Tibial nerve (tissue), 4 donors: ENCODE measurements at places on chromosomes 12 and 14.

DNA sequence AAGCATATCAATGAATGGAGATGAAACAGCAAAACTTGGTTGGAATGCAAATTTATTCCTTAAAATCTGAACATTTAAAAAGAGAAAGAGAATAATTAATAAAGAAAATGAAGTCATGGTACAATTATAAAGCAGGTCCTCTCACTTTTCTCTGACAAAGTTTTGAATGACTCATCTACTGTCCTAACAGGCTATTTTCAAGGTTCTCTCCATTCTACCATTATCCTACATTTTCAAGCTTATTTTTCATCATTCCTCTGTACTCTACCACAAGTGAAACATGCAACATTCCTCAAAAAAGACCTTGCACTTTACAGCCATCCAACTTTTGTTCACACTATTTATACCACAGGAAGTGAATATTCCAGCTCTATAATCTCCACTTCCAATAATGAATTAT is 36.9 kb upstream of the AP4S1 start:
- no peak for DNase-seq

DNA sequence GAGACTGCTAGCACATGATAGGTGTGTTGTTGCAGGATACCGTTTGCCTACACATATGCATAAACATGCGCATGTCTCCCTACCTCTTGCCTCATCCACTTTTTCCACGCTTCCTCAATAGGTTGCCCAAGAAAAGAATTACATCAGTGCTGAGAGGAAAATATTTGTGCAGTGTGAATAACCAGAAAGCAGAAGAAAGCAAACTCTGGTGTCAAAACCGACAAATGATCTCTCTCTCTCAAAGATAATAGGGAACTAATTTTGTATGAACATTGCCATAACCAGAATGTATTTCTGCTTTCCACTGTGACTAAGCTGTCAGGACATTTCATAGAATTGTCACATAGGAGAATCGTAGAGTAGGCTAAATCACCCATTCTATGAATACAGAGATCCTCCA is 1.3 kb downstream of the CLEC7A start:
- DNase-seq, result peak; percentile 53

GRCh38 chr12:69428351-69429073 is 41.7 kb upstream of the FRS2 start:
- DNase-seq, result no peak

DNA sequence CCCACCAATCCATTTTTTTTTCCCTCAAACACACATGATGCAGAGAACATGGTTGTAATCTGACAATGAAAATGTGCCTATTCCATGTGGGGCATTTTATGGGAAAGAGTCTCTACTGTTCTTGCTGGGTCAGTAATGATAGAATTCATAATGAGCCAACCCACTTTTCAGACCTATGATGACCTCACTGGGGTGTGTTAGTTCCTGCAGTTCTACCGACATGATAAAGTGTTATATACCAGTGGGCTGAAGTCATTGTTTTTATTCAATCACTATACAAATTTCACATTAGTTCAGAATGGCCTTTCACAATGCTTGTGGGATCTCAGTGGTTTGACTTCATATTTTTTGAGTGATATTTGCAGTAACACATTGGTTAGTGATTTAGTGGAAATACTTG is 47.5 kb downstream of the PPFIBP1 start:
- no peak for DNase-seq

DNA sequence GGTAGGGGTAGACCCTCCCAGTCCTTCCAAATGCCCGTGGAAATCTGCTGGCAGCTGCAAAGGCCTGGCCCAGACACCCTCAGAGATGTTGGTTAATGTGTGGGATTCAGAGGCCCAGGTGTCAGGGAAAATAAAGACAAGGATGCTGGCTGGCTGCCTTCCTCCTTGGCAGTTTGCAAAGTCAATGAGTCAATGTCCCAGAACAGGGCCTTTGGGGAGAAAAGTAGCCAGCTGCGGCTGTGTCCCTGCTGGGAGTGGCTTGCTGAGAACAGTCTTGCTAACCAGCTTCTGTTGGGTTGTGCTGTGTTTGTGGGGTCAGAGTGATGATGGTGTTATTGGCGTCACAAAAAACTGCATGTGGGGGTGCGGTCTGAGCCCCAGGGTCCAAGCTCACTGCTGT is 29.2 kb downstream of the GLRX5 start:
- no peak for DNase-seq
